Stimulated activated CD4-positive, alpha-beta T cell treated with anti-CD3 and anti-CD28 coated beads, Interleukin-1b, Interleukin-23, amount 100 ng/mL, for 24 hours (primary cell): ENCODE measurements at places on chromosomes 3 and 15.

GRCh38 chr3:48756640-48757039 is 39.6 kb upstream of the IP6K2 start:
- DNase-seq = no peak

DNA sequence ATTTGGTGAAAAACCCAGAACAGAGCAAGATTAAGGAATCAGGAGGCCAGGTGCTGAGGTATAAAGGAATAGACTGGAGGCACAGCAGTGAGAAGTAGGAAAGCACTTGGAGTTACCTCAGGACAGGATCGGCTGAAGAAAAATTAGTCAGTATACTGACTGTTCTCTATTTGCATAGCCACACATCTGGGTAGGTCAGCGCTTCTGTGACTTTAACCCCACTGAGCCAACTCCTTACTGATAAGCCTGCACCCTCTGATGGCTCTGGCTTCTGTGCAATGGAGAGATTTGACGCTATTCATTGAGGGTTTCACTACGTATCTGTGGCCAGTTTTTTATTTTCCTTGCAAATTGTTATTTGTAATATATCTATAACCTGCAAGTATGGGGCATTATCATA is 22.3 kb downstream of the MECOM start:
- no peak for DNase-seq

- no peak for DNase-seq
Observed at GRCh38 chr15:82750831-82751180, 41.1 kb upstream of the AP3B2 start.

DNA sequence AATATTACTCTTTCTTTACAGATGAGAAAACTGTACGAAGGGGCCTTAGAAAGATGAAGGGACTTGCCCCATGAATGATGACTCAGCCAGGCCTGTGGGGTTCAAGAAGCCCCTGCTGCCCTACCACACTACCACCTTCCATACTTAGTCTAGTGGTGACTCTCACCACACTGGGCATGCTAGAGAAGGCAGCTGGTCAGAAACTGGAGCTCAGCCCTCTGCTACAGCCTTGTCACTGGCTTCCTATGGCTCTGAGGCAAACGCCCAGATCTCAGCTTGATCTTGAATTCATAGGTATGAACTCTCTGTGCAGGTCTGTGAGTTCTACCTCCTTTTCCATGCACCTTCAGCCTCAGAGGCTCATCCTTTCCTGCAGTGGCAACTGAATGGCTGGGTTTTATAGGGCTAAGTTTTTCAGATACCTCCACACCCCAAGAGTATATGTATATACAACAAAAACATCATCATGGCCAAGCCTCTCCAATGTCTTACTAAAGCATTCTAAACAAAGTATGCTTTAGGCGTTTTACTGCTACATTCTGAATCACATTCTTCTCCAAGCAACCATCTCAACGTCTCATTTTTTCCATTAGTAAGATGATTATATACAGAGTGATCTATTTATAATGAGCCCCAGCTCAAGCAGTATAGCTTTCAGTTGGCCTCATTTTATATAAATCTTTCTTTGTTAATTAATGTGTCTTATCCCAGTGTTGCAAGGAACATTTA is 234.1 kb downstream of the GREM1 start:
- no peak for DNase-seq

- DNase-seq = no peak
Observed at GRCh38 chr15:56366211-56366610, 985 bp downstream of the TEX9 start.

GRCh38 chr3:142857056-142857455 is 31.8 kb downstream of the PCOLCE2 start:
- no peak for DNase-seq

- no peak for DNase-seq
Observed at GRCh38 chr15:56598991-56599390, 134.1 kb upstream of the MNS1 start.

GRCh38 chr15:80645494-80646065 is 49.5 kb upstream of the ABHD17C start:
- no peak for DNase-seq

DNA sequence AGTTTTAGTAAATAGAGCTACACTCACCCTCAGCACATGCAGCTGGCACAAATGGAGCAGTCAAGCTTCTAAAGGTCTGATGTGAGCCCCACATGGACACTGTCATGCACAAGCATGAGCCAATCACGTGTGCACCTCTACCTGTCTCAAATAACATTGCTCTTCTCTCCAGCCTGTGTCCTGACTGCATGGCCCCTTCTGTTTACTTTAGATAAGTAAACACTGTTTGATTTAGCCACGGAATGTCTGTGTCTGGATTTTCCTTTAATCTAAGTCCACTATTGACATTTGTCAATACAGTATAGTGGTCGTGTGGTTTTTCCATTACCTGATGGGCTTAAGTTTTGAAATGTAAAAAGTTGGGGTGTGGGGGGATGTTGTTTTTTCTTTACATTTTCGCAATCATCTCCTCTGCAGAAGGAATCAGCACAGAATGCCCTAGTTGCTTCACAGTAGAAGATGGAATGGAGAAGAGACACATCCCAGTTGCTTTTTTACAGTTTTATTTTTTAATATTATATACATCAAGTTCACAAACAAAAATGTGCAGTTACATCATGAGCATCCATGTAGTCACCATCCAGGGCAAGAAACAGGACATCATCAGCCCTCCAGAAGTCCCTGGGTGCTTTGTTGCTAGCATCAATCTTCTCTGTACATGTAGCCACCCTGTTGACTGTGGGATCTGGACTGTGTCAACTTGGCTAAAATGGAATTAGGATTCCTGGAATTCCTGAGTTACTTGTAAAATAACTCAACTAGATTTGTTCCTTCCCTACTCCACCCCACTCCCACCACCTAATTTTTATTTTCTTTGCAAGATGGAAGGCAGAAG is 146.1 kb downstream of the UACA start:
- no peak for DNase-seq

- DNase-seq = no peak
Observed at GRCh38 chr3:160005004-160005403, 16.4 kb downstream of the IL12A start.

GRCh38 chr15:98120561-98120960 is 160.1 kb downstream of the ARRDC4 start:
- DNase-seq = no peak

GRCh38 chr3:98513091-98513511 is 9.6 kb downstream of the CLDND1 start:
- no peak for DNase-seq

GRCh38 chr15:75129788-75130187 is 71.9 kb upstream of the C15orf39 start:
- no peak for DNase-seq

GRCh38 chr15:70453766-70454165 is 309.6 kb downstream of the UACA start:
- no peak for DNase-seq

DNA sequence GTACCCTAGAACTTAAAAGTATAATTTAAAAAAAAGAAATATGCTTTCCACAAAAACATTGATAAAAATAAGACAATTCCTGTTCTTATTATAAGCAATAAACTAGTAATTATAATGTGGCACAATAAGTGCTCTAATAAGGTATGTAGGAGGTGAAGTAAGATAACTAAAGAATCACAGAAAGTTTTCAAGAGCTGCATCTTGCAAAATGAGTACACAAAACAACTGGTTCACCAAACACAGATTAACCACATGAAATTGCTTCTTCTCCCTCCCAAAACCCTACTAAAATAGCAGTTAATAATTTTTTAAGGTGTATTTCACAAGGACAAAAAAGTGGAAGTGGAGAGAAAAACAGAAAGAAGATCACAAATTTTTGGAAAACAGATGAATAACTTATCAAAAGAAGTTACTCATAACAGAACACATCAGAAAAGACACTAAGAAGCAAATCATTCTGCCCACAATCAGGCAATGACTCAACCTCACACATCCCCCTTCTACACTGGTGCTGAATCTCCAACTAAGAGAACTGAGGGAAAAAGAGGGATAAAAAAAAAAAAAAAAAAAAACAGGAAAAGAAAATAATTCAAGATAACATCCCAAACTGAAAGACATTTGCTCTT is 64.2 kb downstream of the TBC1D5 start:
- DNase-seq = no peak

- no peak for DNase-seq
Observed at GRCh38 chr15:25062551-25063430, 108.0 kb downstream of the SNRPN start.

GRCh38 chr3:125202197-125202596 is 10.4 kb downstream of the SLC12A8 start:
- no peak for DNase-seq

DNA sequence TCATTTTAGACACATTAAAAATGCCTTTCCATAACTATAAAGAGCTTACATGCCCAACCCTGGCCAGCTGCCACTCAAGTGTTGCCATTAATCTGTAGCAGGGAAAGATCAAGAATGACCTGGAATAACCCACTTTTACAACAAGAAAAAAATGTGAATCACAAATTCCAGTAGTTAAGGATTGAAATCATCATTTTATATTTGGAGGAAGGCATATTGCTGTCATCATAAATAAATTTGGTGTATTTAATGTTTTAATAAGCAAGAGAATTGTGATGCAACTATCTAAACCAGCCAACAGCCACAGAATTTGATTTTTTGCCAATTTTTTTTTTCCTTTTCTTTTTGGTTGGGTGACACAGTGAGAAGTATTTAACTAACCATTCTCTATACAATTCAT is 240.0 kb upstream of the SEMA6D start:
- no peak for DNase-seq

GRCh38 chr3:100097919-100098783 is 16.1 kb downstream of the FILIP1L start:
- no peak for DNase-seq

GRCh38 chr3:188671971-188672370 is 499.8 kb upstream of the TPRG1 start:
- DNase-seq = no peak

DNA sequence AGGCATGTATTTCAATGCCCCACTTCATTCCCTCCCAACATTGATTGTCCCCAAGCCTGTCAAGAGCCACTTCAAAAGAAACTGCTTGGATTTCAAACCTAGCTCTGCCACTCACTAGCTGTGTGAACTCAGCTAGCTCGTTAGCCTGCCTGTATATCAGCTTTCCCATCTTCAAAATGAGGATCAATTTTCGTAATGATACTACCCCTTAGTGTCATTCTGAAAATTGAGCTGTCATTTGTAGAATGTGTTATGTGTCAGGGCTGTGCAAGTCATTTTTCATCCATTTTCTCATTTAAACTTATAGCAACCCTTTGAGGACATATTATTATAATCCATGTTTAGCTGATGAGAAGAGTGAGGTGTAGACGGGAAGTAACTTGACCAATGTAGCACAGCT is 88.6 kb downstream of the TRIM42 start:
- DNase-seq = no peak

DNA sequence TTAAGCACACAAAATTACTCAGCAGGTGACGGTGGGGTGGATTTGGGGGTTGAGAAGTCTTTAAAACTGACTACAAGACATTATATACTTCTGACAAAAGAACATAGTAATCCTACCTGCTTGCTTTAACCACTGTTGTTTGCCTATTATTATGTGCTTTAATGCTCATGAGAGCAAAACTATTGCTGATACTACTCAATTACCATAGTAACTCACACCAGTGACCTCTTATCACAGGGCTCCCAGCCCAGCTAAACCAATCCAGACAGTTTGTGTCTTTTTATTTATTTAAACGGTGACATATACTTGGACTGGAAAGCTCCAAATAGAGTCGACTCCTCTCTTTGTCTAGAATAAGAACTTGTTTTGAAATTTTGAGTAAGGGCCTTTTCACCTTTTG is 42.8 kb upstream of the FEZF2 start:
- DNase-seq = no peak

DNA sequence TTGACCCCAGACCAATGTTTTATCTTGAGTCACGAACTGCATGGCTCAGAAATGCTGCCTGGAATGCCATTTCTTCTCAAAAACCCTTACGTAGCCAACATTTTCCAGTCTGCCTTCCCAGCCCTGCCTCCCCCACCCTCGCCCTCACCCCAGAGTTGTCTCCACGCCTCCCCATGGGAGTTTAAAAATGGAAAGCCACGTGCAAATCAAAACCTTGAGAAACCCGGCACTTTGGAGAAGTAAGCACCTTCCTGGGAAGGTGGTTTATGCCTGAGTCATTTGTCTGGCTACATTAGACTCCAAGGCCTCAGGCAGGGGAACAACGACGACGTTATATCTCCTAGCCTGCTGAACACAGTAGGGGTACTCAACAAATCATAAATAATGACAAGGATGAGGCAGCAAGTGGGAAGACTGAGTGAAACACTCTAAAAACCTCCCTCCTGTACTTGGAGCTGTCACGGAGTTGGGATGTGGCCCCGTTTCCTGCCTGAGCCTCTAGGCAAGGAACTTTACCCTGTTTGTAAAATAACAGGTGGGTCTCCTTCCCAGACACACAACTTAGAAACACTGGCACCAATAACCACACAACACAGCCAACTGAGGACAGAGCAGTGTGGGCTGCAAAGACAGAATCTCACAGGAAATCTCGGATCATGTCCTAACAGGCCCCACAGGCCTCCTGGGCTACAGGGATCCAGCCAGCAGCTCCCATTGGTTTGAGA is 179.1 kb downstream of the NTRK3 start:
- no peak for DNase-seq

DNA sequence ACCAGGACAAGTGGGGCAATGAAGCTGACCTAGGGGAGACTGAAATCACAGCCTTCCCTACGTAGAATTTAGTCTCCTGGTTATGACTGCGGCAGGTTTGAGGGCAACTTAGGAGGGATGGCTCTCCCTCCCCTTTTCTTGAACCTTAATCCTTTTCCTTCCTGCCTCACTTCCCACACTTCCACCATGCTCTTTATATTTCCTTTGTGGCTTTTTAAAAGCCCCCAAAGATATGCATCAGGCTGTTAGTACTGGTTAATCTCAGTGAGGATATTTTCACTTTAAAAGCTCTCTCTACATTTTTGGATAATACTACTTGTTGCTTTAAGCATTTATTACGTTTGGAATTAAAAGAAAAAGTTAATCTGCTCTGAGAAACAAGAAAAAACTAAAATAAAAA is 339.2 kb downstream of the SOX2 start:
- no peak for DNase-seq

- no peak for DNase-seq
Observed at GRCh38 chr15:73190189-73190601, 137.9 kb downstream of the NEO1 start.

GRCh38 chr3:196813903-196814302 is 53.8 kb upstream of the SENP5 start:
- DNase-seq = no peak

DNA sequence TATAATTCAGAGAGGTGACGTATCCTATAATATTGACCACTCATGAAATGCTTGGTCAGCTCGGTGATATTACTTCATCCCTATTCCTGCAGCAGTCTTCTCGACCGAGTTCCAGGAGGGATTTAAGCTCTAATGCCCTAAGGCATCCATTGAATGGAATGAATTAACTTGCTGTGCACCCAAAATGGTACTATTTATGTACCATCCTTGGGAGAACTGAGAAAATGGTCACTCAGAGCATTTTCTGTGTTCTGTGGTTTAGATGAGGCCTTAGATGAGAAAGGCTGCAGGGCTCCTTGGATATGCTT is 638 bp downstream of the BLOC1S6 start:
- DNase-seq = no peak

GRCh38 chr3:170703121-170703588 is 117.3 kb upstream of the SLC7A14 start:
- DNase-seq = no peak
